Dermis microvascular lymphatic vessel endothelial cell (primary cell): ENCODE measurements at places on chromosomes 2 and 18. TPM values are rescaled to one million over a fixed set of nuclear protein-coding genes. Genes with fewer than 3 reads are reported as not detected.

GRCh38 chr2:173099271-173099670 lies 23.6 kb downstream of the MAP3K20 start:
- DNase-seq: no peak

DNA sequence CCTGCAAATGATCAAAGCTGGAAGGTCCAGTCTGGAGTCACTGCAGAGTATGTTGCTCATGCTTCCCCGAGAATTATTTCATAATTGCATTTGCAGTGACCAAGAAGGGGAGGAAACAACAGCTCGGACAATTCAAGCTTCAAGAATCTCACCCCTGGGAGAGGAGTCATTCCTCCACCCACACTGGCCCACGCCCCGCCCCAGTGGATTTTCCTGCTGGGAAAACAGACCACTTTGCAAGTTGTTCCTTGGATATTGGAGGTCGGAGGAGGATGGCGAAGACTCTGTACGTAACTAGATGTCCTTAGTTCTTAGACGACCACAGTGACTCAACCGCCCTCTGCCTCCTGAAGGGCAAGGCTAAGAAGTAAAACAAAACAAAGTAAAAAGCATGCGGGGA lies 159.4 kb downstream of the TPO start:
- no peak for DNase-seq

Gene ALPI
- not detected in 2 replicates for total RNA-seq

DNA sequence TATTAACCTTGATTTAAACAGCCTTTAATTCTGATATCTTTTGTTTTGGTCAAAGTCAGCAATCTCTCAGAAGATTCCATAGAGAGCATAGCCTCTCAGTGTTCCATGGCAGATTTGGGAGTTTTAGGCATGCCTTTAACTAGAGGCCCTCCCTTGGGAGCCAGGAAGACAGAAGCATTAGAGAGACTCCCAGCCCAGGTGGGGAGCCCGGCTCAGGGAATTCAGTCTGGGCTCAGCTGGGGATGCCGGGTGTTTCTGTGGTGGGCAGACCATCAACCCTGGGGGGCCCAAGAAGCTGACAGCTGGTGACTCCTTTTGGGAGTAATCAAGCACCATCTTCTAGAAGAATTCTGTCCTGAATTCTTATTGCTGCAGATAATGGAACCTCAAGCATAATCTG lies 99.7 kb upstream of the CELF4 start:
- no peak for DNase-seq

DNA sequence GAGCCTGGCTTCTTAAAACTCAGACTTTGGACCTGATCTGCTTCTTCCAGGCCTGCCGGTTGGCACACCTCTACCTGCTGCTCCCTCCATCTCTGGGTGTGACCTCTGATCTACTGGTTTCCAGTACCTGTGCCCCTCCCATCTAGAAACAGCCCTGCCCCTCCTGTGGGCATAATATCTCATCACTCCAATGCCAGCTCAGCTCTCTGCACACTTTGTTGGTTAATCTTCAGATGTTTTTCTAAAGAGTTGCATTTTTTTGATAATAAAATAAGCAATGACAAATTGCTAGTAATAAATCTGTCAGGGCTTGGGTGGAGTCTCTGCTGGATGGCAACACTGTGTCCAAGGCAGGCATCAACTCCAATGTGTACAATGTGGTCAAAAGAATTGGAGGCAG lies 89.6 kb upstream of the PPP1CB start:
- DNase-seq: peak; percentile 57

DNA sequence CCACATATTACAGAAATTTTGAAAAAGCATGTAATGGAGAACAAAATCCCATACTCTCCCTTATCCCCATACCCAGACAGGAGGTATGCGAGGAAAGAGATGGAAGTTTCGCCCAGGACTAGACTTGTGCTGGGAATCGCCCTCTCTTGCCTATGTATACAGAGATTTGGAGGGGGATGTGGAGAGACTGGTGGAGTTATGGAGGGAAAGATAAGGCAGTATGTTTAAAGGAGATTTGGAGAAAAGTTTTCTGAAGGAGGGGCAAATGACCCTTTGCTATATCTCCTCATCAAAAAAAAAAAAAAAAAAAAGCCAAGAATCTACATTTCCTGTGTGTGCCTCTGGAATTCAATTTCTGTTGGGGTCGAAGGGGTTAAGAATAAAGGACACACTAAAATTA lies 75.3 kb downstream of the MERTK start:
- DNase-seq: no peak

GRCh38 chr2:128276878-128277675 lies 41.6 kb downstream of the HS6ST1 start:
- no peak for DNase-seq

DNA sequence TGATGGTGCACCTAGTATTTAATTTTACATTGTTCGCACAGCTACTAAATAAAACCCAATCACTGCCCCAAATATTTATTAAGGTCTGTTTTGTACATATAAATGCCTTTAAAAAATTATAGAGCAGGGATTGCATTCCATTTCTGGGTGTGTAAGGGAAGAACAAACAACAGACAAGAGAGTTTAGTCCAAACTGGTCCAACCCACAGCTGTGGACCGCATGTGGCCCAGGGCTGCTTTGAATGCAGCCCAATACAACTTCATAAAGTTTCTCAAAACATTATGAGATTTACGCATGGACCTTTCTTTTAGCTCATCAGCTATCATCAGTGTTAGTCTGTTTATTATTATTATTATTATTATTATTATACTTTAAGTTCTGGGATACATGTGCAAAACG lies 114.8 kb upstream of the LRATD1 start:
- DNase-seq: no peak

DNA sequence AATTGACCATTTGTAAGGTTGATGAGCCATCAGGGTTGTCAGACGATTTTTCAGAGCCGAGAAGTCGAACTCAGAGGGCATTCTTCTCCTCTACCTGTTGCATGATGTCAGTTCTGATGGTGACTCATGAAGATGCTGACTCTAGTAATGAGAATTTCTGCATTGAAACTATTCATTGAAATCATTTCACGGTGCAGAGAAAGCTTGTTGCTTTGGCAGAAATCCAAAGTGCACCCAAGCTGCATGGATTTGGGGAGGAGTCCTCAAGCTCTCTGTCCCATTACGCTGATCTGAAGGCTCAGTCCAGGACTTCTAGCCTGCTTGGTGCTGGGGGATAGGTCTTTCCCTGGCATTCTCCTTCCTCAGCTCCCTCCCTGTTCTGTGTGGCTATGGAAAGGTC lies 125.7 kb upstream of the PXDN start:
- DNase-seq: no peak

GRCh38 chr2:164915566-164915965 lies 39.8 kb downstream of the SLC38A11 start:
- no peak for DNase-seq

Gene C2orf78
- not detected in 2 replicates for total RNA-seq

- peak; percentile 17 for DNase-seq
These were observed 100.5 kb upstream of the LMAN1 start for GRCh38 chr18:59459369-59460071.

GRCh38 chr2:138504546-138505235 lies 3.1 kb downstream of the SPOPL start:
- no peak for DNase-seq

Gene SOCS6
- total RNA-seq: 18.0 and 28.7 TPM in 2 replicates

DNA sequence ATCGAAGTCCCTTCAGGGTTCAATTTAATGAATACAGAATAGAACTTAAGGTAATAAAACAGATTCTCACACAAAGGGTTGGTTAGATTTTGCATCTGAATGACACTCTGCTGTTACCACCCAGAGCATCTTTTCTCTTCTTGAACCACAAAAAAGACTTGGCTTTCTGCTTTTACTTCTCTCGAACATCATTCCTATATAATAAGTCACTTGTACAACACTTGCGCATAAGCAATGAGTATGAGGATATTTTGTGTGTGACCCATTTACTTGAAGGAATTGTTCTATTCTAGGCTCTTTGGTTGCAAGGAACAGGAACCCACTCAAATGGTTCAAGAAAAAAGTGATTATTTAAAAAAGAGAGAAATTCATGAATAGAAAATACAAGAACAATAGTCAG lies 126.2 kb downstream of the NUP35 start:
- no peak for DNase-seq

DNA sequence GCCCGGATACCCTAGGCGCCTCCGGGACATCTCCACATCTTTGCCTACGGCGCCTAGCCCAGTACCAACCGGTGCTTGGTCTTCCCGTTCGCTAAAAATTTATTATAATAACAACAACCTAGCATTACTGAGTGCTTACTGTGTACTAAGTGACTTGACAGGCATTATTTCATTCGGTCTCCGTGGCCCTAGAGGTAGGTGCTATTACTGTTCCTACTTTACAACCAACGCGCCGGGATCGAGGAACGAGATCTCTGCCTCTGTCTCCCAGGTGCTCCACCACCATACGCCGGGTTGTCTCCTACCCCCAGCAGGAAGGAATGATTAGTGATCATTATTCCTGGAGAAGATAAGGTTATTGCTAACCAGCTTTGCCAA lies 657 bp upstream of the BIN1 start:
- DNase-seq: peak; percentile 50

DNA sequence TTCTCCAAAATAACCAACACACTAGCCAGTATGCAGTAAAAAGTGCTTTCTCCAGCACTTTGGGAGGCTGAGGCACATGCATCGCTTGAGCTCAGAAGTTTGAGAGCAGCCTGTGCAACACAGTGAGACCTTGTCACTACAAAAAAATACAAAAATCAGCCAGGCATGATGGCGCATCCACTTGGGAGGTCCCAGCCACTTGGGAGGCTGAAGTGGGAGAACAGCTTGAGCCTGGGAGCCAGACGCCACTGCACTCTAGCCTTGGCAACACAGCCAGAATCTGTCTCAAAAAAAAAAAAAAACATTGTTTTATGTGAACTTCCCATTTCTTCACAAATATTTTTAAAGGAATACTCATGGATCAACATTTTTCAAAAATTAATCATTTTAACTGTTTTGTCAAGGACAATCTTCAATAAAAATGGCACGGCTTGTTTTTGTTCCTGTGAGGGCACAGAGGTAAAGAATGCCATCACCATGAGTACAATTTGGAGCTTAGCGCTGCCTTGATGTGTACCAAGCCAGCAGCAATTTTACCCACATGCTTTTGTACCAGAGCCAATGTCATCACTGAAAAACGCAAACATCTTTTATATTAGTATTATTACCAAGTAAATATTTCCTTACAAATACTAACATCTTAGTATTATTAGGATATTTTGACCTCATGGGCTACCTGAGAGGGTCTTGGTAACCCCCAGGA lies 26.7 kb downstream of the RAB1A start:
- DNase-seq: no peak

Gene NDC80
- total RNA-seq: 6.8 and 20.8 TPM in 2 replicates

- peak; percentile 32 for DNase-seq
These were observed 195.1 kb downstream of the EXOC6B start for GRCh38 chr2:72630767-72631166.

Gene IL1F10
- not detected in 2 replicates for total RNA-seq

DNA sequence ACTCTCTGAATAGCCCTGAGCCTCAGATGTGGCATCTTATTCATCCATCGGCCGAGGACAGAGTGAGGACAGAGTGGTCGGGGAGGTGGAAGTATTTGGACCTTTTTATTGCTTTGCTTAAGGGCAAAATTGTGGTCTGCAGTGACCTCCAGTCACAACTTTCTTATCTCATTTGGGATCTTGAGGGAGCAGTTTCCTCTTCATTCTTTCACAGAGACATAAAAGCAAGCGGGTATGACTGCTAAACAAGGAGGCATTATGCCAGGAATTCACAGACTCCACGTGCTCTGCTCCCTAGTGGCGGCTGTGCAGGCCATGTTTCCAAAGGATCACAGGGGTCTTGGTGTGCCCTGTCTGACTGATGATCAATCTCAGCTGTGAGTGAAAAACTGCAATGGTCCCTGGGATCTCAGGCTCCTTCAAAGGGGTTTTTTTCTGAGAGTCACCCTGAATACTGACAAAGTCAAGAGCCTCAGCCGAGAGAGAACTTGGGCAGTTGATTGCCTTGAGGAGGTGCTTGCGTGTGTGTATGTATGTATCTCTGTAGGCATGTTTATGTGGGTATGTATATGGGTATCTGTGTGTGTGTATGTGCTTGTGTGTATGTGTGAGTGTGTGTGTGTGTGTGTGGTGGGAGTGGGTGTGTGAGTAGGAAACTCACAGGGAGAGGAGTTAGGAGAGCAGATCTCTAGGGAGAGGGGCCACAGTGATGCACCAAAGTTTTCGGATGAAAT lies 47.7 kb downstream of the RAPGEF4 start:
- peak; percentile 76 for DNase-seq

GRCh38 chr2:11292464-11293255 lies 51.8 kb downstream of the ROCK2 start:
- peak; percentile 94 for DNase-seq

GRCh38 chr18:47817017-47817794 lies 113.3 kb downstream of the SMAD2 start:
- DNase-seq: no peak

Gene SCN7A
- total RNA-seq: not detected in 2 replicates

Gene CAPG
- total RNA-seq: 62.4 and 63.6 TPM in 2 replicates

DNA sequence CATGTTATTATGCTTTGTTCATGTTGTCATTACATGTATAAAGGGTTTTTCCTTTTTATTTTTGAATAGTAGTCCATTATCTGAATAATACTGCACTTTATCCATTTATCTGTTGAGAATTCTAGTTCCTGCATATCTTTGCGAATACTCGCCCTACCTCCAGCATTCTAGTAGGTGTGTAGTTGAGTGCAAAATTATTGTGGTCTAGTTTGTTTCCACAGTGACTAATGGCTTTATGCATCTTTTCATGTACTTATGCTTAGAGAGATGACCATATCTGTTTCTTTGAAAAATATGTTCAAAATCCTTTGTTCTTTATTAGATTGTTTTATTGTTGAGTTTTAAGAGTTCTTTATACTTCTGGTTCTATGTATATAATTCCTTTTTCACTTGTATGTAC lies 48.8 kb downstream of the EIF5B start:
- DNase-seq: no peak

Gene ALK
- not detected in 2 replicates for total RNA-seq

Gene EGR4
- total RNA-seq: not detected in 2 replicates

Gene CPO
- not detected in 2 replicates for total RNA-seq

GRCh38 chr2:239574434-239575156 lies 173.8 kb upstream of the HDAC4 start:
- no peak for DNase-seq

DNA sequence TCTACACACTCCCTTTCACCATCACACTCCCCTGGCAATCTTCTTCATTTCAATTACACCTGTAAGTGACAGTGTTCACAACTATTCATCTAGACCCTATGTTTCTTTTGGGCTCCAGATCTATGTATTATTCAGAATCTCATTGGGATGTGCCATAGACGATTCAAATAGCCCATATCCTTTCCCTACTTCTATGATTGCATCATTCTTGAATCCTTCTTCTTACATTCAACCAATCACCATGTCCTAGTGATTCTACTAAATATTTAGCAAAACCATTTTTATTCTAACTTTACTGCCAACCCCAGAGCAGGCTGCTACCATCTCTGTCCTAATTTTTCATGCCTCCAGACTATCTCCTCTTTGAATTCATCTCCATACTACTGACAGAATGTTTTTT lies 106.4 kb downstream of the TDRD15 start:
- no peak for DNase-seq

DNA sequence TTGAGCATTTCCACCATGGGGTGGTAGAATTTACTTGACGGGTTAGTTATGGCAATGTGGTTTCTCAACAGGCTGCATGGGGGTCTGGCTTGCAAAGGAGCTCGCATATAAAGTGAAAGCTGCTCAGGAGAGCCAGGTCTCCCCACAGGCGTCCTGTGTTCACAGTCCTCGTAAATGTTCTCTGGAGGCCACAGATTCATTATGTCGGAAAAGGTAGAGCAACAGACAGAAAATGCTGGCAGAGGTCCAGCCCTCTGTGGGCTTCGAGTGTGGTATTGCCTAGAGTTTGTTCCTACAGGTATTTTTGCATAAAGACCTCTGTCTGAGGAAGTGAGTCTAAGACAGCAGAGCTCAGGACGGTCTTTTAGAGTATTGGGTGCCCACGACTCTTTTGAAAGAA lies 96.4 kb downstream of the CDCA7 start:
- DNase-seq: no peak
